Esophagus muscularis mucosa (tissue), 4 donors: ENCODE measurements at places on chromosomes 4 and X.

DNA sequence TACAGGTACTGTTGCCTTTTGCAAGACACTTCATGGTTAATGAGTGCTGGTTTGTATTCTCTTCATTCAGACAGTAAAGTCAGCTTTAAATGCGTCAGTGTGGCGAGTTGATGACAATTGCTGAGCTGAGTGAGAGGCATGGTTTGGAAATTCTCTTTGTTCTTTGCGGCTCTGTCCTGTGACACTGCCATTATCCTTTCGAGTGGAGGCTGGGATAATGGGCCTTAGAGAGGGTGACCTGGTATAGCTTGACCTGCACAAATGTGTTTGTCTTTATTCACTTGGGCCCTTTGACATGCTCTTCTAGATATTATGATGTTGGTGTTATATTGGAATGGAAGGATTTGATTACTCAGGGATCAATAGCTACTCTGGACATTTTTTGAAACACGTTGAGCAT, 208.5 kb upstream of the FAT1 start:
- no peak for DNase-seq

- DNase-seq: no peak
Measured at GRCh38 chrX:74467656-74468055, 46.4 kb downstream of the SLC16A2 start.

DNA sequence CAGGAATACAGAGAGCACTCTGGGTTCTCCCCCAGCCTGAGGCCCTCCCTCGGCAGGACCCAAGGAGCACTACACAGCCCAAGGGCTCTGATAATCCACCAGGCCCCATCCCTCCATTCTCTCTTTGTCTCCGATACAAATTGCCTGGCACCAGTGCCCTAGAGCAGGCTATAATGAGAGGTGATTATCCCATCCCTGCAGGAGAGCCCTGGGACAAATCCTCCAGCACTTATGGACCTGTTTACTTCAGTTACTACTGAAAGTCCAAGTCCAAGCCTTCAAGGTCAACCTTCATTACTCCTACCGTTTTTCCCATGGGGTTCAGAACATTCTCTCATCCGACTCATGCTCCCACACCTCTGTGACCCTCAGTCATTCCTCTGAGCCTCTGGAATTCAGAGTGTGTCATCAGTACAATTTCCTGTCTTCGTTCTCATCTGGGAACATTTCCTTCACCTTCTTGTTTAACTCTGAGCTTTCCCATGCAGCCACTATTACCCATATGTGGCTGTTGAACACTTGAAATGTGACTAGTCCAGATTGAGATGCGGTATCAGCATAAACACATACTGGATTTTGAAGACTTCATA, 299.0 kb downstream of the RAPGEF2 start:
- no peak for DNase-seq

DNA sequence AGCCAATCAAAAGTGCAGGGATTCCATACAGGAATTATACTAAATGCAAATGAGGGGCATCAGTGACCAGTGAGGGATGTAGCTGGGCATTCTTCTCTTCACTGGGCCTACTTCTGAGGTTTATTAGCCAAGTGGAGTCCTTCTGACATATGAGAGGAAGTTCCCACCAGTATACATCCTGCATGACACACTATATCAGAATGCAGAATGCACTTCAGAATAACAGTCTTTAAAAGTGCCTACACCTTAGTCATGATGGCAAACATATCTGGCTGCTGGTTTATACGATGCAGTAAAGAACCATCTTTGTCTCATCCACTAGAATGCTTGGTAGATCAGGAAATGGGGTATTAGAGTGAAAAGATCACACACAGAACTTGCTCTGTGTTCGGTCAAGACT, 180.3 kb upstream of the PPARGC1A start:
- DNase-seq: no peak

DNA sequence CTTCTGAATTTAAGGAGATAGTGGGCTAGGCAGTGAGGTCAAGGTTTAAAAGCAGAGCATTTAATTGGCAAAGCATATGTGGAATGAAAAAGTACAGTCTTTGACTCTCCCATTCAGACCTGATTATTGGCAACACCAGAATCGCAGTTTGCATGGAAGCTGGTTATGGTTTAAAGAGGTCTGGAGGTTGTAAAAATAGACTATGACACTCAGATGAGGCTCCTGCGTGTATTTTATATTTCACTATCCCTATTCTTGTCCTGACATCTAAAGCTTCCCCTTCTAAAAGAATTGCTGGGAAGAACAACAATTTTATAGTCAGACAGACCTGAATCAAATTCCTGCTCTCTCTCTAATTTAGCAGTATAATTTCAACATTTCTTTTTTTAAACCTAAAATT, 302.9 kb downstream of the PCDH7 start:
- DNase-seq: no peak

- no peak for DNase-seq
Measured at GRCh38 chr4:103895876-103896465, 176.2 kb upstream of the TACR3 start.

GRCh38 chrX:24203072-24203808, 53.7 kb downstream of the ZFX start:
- no peak for DNase-seq

GRCh38 chr4:100590325-100590724, 72.5 kb upstream of the EMCN start:
- DNase-seq: no peak
